ENCODE measurements at places on chromosomes 5 and 9. TPM values are rescaled to one million over a fixed set of nuclear protein-coding genes. Genes with fewer than 3 reads are reported as not detected.
A peak's percentile ranks its signal among the peaks of the same experiment; 100 is the strongest.

GRCh38 chr9:136095070-136096058 is at the start of gene NACC2:
NACC2 (minus strand) TSS chr9:136095289; CDS start chr9:136050521, 44,768 bp downstream.
- DNase-seq: no peak

DNA sequence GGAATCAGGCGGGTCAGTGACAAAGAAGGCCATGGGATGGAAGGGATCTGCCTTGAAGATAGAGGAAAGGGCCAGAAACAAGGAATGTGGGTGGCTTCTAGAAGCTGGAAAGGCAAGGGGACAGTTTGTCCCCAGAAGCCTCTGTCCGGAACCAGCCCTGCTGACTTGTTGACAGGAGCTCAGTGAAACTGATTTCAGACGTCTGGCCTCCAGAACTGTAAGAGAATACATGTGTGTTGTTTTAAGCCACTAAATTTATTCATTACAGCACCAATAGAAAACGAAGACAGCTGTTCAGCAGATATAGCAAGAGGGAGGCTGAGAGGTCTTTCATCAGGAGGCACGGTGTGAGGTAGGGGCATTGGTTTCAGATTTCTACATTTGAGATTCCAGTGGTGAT is 422.5 kb downstream of the KDM4C start:
- no peak for DNase-seq

- no peak for DNase-seq
These were observed 62.7 kb upstream of the CACNA1B start for GRCh38 chr9:137814841-137815240.

DNA sequence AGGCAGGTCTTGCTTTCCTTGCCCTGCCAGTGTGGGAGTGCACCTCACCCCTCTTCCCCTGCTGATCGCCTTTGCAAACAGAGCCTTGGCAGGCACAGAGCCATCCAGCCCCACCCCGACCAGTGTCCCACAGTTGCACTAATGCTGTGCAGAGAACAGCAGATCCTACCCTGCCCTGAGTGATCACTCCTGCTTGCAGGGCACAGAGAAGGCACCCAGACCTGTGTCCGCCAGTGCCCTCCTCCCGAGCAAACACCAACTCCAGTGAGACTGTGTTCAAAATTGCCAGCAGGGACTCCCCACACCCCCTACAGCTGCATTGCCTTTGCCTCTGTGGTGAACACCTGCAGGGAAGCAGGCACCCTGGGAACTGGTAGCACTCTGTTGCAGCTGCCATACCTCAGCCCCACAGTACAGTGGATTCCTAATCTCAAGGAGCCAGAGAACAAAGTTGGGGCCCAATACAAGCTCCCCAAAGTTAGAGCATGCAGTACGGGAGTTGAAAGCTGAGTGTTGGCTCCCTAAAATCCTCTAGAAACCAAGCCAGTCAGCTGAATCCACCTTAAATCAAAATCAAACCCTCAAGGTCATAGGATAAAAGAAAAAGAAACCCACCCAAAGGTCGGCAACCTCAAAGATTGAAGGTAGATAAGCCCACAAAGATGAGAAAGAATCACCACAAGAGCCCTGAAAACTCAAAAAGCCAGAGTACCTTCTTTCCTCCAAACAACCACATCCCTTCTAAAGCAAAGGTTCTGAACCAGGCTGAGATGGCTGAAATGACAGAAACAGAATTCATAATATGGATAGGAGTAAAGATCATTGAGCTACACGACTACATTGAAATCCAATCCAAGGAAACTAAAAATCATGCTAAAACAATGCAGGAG is 92.9 kb upstream of the PIK3R1 start:
- no peak for DNase-seq

GRCh38 chr5:104297076-104297475 is 734.5 kb upstream of the NUDT12 start:
- no peak for DNase-seq

Gene DMRT3
- total RNA-seq: not detected

- DNase-seq: no peak
These were observed 185.8 kb downstream of the DEPDC1B start for GRCh38 chr5:60514152-60514551.

DNA sequence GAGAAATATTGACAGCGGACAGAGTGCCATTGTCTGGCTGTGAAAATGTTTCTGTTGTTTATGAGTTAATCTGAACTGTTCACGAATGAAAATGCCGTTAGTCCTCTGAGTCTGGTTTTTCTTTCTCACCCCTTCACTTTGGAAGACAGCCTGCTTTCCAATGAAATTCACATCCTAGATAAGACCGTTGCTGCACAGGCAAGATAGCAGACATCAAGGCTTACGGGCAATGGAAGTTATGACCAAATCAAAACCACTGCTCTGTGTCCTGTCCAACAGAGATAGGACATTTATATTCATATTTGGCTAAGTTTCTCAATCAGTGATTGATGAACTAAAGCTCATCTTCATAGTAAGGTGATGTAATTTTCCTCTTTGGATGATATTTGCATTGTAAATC is 180.0 kb upstream of the DMAC1 start:
- DNase-seq: no peak

DNA sequence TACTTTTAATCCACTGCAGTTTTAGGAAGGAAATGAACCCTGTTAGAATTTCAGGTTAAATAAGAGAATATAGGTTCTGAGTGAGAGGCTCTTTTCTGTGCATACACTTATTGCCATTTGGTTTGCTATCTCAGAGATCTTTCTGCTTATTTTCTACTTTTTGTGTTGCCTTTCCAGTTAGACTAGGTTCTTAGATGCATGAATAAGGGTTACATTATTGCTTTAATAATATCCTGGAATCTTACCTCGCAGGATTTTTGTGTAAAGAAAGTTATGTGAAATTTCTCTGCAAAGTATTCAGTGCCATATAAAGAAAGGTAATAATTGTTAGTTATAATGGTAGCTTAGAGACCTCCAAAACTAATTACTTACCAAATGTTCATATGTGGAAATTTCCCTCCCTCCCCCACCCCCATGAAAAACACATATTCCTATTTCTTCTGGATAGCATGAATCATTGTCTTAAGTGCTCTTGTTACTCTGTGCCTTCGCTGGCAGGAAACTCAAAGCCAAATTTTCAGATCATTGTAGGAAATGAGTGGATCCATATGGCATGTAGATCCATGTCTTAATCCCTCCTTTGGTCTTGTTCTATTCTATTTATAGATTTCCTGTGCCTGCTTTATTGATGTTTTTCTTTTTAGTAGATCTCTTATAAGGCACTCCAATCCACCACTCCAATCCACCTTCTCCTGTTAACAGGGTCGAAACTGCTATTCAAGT is 2.7 kb upstream of the APBA1 start:
- DNase-seq: no peak

Gene SHOC1
- total RNA-seq: under 0.01 TPM

Gene SMIM33
- total RNA-seq: not detected

- no peak for DNase-seq
These were observed 32.6 kb downstream of the FNBP1 start for GRCh38 chr9:130010151-130010988.

DNA sequence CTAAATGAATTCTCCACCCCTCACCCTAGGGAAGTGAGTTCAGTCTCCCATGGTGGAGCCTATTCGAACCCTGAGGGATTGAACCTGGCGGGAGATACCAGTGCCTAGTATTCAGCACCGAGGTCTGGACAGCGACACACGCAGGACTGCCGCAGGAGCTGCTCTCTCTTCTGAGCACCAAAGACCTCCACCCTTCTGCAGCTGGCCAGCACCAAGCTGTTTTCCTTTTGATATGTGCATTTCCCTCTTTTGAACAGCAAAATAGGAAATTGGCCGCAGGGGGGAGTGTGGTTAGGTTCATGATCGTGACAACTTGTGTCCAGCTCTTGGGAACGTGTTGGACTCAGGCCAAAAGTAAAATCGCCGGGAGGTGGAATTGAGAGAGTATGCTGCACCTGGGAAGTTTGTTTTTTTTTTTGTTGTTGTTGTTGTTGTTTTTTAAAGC is 1.2 kb upstream of the PCSK1 start:
- DNase-seq: no peak

Gene PGGT1B
- total RNA-seq: 18.3 TPM

- no peak for DNase-seq
These were observed 7.7 kb upstream of the TMEM267 start for GRCh38 chr5:43491326-43491725.

GRCh38 chr5:160938532-160938931 is 86.5 kb upstream of the ATP10B start:
- DNase-seq: no peak

GRCh38 chr5:144035046-144035740 is 135.3 kb downstream of the YIPF5 start:
- DNase-seq: no peak

Gene PPIC
- 47.4 TPM for total RNA-seq

Gene SLC24A2
- total RNA-seq: under 0.01 TPM

- peak; percentile 72 for DNase-seq
These were observed 71.2 kb downstream of the TENT4A start for GRCh38 chr5:6784481-6784880.

DNA sequence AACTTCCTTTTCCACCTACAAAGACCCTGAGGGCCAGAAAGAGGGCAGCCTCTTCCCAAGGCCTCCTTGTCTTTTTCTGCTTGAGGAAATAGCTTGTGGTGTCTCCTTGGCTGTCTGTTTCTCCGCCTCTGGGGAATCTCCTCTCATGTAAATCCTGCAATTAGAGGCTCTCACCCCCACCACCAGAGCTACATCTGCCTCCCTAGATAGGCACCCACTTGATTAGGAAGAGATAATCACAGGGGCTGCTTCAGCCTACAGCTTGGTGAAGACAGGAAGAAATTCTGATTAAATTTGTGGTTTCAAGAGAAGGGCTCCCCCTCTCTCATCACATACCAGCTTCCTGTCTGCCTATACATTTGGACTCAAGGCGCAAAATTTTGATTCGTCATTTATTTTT is 75.6 kb downstream of the TLR4 start:
- DNase-seq: no peak

Gene PRDM9
- not detected for total RNA-seq

Gene RGS7BP
- total RNA-seq: 1.2 TPM

DNA sequence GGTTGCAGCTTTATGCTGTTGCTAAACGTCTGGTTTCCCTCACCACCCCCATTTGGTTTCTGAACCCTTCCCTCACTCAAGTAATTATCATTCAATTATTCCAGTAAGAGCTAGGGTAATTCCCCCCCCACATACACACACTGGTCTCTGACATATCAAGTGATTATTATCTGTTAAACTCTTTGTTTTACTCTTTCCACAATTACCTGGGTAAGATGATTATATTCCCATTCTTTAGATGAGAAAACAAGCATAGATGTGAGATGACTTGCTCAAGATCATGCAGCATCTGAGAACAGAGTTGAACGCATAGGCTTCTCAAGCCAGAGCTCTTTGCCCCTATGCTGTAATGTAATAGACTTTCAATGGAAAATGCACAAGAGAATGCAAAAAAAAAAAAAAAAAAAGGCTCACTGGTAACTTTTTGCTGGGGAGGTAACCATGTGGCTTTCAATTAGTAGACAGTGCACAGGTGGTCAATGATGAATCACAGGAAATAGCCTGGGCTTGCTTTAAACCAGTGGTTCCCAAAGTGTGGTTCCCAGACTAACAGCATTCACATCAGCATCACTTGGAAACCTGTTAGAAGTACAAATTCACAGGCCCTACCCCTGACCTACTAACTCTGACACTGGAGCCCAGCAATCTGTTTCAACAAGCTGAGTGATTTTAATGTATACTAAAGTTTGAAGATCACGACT is 87.6 kb downstream of the PIK3R1 start:
- DNase-seq: no peak

- DNase-seq: no peak
These were observed 14.8 kb downstream of the LVRN start for GRCh38 chr5:115977096-115977495.

Gene CATSPER3
- total RNA-seq: 0.42 TPM

DNA sequence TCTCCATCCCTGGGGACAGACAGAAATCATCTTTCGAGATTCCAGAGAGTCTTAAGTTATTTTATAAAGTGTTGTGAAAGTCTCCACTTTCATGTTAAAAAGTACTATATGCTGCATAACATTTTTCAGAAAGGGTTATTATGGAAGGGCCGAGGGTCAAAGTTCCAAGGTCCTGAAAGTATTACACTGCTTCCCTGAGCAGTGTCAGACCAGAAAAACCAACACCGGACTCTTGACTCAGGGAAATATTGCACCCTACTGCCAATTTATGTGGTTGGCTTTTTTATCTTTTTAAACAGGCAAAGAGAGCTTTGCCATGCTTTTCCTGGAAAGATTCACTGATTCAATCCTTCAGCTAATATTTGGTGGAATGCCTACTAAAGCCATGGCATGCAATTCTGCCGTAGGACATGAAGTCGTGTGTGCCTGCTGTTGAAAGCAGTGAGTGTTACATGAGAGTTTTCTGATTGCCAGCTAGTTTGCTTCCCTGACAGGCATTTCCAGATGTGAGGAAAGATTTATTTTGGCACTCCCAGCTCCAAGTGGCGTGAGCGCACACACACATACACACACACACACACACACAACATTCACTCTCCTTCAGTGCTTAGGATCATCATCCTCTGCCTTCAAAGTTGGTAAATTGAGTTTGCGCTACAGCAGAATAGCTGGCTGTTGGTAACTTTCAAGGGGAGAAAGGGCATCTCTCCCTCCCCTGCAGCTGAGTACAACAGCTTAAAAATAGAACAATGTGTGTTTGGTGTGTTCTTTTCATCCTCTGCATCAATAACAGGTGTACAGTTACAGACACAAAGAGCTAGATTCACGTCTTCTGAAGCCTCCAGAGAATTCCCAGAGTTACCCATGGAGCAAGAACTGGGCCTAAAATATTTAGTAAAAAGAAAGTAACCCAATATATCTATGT is 45.6 kb downstream of the SLC1A3 start:
- DNase-seq: no peak

DNA sequence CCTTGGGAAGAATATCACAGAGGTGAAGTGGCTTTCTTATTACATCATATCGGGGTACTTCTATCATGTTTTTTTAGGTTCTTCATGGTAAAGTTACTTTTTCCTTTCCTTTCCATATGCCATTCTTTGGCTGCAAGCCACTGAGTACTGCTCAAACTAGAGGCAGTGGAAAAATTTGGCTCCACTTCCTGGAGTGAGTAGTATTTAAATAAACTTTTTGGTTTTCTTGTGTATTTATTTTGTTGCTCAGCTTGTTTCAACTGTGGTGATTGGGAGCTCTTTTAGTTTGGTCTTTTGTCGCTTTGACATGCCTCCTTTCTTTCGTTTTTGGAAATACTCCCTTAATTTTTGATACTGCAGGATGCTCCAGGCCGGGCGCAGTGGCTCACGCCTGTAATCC is 69.8 kb downstream of the WDR70 start:
- DNase-seq: no peak

DNA sequence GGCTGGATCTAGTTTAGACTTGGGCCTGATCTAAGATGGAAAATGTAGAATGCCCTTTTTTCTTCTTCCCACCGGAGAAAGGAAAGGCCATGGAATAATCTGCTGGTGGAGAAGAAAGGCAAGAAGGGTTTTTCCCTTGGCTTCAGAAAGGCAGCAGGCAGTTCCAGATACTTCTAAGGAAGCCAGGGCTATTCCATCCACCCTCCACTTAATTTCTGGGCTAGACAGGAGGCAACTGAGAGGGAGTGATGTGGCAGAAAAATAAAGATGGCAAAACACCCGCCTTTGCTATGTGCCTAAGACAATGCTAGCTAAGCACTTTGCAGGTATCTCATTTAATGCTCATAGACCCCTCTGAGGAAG is 9.9 kb downstream of the MYOZ3 start:
- no peak for DNase-seq

GRCh38 chr5:31645420-31646081 is 6.6 kb downstream of the PDZD2 start:
- no peak for DNase-seq

GRCh38 chr5:19140276-19140675 is 847.7 kb downstream of the CDH18 start:
- no peak for DNase-seq

- DNase-seq: no peak
These were observed 663.6 kb upstream of the RIOK2 start for GRCh38 chr5:97846643-97847042.

Gene DAB2IP
- 54.4 TPM for total RNA-seq

GRCh38 chr5:180216646-180217171 is 7.7 kb upstream of the RASGEF1C start:
- DNase-seq: no peak
